ENCODE measurements at places on chromosomes 4 and X.

DNA sequence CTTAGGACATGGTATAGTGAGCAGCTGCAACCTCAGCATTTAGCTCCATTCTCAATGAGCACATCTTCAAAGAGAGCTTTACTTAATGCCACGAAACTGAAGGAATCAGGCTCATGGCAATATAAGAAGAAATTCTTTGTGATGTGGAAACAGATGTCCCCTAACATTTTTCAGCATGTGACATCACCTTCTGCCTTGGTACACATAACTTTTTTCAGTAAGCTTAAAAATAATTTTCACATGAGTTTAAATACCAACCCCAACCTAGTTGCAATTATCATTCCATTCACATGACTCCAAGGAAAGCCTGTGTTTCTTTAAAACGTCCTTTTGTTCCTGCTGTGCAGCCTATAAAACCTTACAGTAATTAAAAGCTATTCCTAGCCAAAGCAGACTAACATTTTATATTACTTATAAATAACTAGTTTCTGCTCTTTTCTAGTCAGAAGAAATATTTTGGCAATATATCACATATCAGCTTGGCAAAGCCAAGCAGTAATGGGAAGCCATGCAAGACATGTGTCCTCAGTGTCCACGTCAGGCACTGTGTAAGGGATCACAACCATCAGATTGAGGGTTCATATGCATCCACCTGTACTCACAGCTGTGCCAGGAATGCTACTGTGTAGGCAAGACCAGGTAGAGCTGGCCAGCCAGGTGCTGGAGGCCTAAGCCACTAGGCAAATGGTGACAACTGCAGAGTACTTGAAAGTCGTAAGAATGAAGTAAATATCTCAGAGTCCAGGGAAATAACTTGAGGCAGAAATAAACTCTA, 466.6 kb downstream of the INPP4B start:
- DNase-seq: no peak

DNA sequence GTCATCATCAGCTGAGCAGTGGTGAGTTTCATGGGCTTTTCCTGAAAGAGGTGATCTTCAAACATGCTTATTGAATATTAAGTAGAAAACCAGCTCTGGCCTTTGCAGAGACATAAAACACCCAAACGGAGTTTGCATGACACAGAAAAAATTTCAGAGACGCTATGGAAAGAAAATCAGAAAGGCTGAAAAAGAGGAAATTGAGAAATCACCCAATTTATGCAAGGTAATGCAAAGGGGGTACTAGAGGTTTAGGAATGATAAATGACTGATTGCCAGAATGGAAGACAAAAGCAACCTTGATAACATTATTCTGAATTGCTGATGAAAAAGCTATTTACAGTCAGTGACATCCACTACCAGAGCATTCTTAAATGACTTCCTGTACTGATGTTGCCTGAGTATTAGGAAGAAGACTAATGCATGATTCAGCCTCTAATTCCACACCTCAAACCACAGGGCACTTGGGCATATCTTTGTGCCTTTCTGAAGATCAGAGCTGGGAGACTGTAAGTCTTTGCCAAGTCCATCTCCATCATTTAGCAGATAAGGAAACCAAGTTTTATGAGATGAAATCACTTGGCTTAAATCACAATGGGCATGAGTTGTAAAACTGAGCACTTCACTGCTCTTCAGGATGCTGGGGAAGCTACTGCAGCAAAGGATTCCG, 565.7 kb downstream of the PPARGC1A start:
- DNase-seq: no peak

GRCh38 chrX:134235236-134235635, 1.7 kb upstream of the CCDC160 start:
- no peak for DNase-seq

DNA sequence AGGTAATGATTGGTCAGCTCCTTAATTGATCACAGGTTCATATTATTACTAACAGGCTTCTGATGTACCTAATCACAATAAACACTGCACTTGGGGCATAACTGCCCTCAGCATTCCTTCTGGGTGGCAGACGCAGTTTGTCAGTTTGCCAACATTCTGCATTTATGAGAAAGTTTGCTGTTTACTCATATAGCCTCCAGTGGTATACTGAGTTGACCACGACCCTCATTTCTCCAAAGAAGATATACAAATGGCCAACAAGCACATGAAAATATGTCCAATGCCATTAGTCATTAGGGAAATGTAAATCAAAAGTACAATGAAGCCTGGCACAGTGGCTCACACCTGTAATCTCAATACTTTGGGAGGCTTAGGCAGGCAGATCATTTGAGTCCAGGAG, 26.3 kb downstream of the EFHC2 start:
- no peak for DNase-seq

- no peak for DNase-seq
Measured at GRCh38 chr4:95411371-95412088, 137.2 kb downstream of the UNC5C start.

DNA sequence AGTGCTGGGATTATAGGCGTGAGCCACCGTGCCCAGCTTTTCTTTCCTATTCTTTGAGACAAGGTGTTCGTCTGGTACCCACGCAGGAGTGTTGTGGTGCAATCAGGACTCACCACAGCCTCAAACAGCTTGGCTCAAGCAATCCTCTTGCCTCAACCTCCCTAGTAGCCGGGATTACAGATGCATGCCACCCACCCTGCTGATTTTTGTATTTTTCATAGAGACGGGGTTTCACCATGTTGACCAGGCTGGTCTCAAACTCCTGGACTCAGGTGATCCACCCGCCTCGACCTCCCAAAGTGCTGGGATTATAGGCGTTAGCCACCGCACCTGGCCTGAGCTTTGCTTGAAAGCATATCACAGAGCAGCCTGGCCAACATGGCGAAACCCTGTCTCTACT, 1.5 kb upstream of the CRLF2 start:
- no peak for DNase-seq

GRCh38 chrX:45258731-45259402, 58.2 kb upstream of the DIPK2B start:
- DNase-seq: no peak

GRCh38 chr4:148443512-148444295, 1.5 kb upstream of the NR3C2 start:
- DNase-seq: peak; percentile 20
